ENCODE measurements at places on chromosomes 2 and 18. TPM values are rescaled to one million over a fixed set of nuclear protein-coding genes. Genes with fewer than 3 reads are reported as not detected.
A peak's percentile ranks its signal among the peaks of the same experiment; 100 is the strongest.

DNA sequence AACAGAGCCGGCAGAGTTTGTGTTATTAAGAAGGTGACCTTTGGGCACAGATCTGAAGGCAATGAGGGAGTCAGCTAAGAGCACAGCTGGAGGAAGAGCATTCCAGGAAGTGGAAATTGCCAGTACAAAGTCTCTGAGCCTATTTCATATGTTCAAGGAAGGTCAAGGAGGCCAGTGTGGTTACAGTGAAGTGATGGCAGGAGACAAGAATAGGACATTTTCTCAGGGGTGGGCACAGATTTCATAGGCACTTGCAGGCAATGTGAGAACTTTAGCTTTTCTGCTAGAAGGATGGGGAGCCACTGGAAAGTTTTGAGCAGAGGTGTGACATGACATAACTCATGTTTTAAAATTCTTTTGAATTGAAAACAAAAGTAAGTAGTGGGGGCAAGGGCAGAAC is 50.3 kb downstream of the ARHGAP25 start:
- DNase-seq: no peak
- H3K4me1 ChIP-seq: peaks cover under 1% of the 10 kb centered on the region
- no peaks in the 10 kb centered on the region for H3K27me3 ChIP-seq
- peaks cover 6% of the 10 kb centered on the region for H3K36me3 ChIP-seq
- H3K4me3 ChIP-seq: no peak overlapping the region
- H3K27ac ChIP-seq: no peak overlapping the region

Gene CTAGE1
- total RNA-seq: not detected

DNA sequence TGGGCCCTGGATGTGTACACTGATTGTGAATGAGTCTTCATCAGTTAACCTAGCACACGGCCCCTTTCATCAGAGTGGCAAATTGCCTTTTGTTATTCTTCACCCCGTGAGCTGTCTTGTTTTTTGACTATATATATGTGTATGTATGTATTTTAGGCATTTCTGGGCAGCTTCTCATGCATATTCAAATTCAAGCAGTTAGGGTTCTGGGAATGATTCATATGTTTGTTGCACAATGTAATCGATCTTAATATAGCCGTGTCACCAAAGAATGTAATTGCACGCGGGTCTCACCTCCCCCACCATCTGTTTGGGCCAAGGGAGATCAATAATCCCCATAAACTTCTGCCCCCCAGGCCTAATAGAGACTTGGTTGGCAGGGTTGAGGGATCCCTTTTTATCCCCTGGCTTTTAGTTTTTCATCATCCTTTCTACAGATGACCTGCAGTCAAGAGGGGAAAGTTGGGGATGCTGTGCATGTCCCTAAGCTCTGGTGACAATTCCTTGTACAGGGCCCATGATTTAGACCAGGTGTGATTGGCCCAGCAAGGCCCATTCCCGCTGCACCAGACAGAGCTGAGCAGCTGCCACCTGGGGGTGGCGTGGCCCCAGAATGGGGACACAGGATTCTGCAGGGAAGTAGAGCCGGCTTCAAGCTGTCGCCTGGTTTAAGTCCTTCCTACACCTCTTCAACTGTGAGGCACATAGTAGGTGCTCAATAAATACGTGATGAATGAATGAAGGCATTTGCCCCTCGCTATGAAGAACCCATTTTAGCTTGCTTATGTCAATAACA is 19.2 kb downstream of the KCNF1 start:
- no peak for DNase-seq
- no peak overlapping the region for H3K27ac ChIP-seq
- H3K27me3 ChIP-seq: peaks cover 61% of the 10 kb centered on the region
- no peaks in the 10 kb centered on the region for H3K4me1 ChIP-seq
- H3K4me3 ChIP-seq: no peak overlapping the region

GRCh38 chr2:238420878-238421694 is 5.6 kb upstream of the ASB1 start:
- DNase-seq: peak; percentile 83
- H3K4me3 ChIP-seq: peak overlapping the region; percentile 36
- peaks cover 59% of the 10 kb centered on the region for H3K4me1 ChIP-seq
- H3K27ac ChIP-seq: peak overlapping the region; percentile 87
- H3K27me3 ChIP-seq: no peaks in the 10 kb centered on the region
- H3K36me3 ChIP-seq: no peaks in the 10 kb centered on the region

- DNase-seq: no peak
- no peaks in the 10 kb centered on the region for H3K36me3 ChIP-seq
- H3K27ac ChIP-seq: no peak overlapping the region
- H3K27me3 ChIP-seq: no peaks in the 10 kb centered on the region
Measured at GRCh38 chr2:139156730-139157129, 376.5 kb upstream of the NXPH2 start.

- no peak overlapping the region for H3K4me3 ChIP-seq
- no peak for DNase-seq
- no peaks in the 10 kb centered on the region for H3K36me3 ChIP-seq
- no peaks in the 10 kb centered on the region for H3K4me1 ChIP-seq
- H3K27ac ChIP-seq: no peak overlapping the region
Measured at GRCh38 chr18:7598167-7599047, 31.3 kb downstream of the PTPRM start.

GRCh38 chr2:11513319-11513718 is 20.5 kb upstream of the GREB1 start:
- H3K36me3 ChIP-seq: no peaks in the 10 kb centered on the region
- DNase-seq: no peak
- H3K27ac ChIP-seq: no peak overlapping the region
- no peaks in the 10 kb centered on the region for H3K4me1 ChIP-seq
- H3K4me3 ChIP-seq: no peak overlapping the region
- H3K27me3 ChIP-seq: peaks cover 32% of the 10 kb centered on the region
